ENCODE measurements at places on chromosomes 3 and 15.

DNA sequence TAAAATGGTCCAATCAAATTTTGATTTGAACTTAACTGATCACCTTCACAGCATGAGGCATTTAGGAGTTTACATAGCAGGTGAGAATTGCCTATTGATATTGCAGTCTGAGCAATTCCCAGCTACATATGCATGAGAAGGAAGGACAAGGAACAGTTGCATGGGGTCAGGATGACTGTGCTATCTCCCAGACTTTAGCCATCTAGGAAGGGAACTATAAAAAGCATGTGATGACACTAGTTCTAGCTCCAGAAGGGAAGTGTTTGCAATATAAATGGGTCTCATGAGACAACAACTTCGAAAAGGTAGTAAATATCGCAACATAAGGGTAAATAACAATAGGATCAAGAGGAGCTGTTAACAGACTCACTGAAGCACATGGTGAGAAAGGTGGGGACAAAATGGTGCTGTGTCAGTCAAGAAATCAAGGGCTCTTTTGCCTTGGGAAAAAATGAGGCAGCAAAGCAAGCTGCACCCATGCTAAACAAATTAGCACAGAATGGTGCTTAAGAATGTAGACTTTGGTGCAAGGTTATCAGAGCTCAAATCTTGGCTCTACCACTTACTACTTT, 90.4 kb upstream of the SLC2A2 start:
- no peak for DNase-seq

DNA sequence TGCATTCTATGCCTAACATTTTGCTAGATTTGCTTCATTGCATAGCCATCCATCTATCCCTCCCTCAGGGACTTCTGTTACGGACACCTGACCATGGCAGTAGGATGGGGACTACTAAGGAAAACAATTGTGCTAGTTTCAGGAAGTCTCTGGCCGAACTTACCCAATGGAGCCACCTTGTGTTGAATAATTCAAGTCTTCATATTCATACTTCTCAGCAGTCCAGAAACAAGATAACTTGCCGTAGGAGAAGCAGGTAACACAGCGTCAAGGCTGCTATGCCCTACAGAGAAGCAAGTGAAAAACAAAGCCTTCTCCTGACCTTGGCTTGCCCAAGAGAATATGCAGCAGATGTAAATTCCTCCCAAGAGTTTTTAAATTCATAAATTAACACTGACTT, 685.3 kb downstream of the GRM7 start:
- DNase-seq, result no peak

GRCh38 chr3:187945374-187945773, 200.1 kb upstream of the BCL6 start:
- DNase-seq, result no peak

- no peak for DNase-seq
These were observed 11.0 kb upstream of the BFSP2 start for GRCh38 chr3:133388696-133389395.

DNA sequence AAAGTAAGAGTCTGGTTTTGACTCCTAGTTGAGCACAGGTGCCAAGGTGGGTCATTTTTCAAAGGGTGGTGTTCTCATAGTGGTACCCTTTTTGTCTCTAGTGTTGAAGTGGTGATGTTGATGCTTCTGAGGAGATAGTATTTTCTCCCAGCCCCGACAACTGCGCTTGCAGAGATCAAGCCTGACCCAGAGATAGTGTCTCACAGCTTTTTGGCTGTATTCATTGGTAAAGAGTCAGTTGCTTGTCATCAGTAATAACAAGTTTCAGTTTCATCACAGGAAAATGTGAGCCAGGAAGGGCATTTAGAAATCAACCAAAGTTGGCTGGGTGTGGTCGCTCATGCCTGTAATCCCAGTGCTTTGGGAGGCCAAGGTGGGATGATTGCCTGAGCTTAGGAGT, 139.3 kb downstream of the NFKBIZ start:
- no peak for DNase-seq

DNA sequence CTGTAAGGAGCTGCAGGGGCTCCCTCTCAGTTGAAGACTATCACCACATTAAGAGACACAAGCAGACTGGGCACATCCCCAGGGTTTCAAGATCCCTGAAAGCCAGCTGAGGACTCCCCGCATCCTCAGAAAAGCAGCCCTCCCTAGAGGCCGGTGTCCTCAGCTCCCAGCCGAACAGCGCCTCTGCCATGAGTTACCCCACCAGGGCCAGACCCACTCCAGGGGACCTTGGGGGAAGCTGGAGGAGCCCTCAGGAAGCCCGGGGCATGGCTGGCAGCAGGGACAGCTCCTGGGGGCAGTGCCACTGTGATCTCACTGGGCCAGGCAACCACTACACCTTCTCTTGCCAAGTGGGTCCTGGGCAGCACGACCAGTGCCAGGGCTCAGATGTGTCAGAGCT, 8.1 kb downstream of the KLF15 start:
- DNase-seq, result no peak

GRCh38 chr15:74631408-74631807, 15.8 kb downstream of the CLK3 start:
- DNase-seq, result no peak

GRCh38 chr15:75456710-75457109, 5.2 kb upstream of the SIN3A start:
- no peak for DNase-seq

GRCh38 chr3:126569390-126569975, 10.8 kb upstream of the C3orf22 start:
- DNase-seq, result no peak

Data from CD4-positive, alpha-beta T cell treated with Interferon gamma for 1 hour (primary cell).